ENCODE measurements at places on chromosomes 2 and 18.

GRCh38 chr18:62898359-62898758 is 183.0 kb downstream of the PHLPP1 start:
- no peak for DNase-seq

DNA sequence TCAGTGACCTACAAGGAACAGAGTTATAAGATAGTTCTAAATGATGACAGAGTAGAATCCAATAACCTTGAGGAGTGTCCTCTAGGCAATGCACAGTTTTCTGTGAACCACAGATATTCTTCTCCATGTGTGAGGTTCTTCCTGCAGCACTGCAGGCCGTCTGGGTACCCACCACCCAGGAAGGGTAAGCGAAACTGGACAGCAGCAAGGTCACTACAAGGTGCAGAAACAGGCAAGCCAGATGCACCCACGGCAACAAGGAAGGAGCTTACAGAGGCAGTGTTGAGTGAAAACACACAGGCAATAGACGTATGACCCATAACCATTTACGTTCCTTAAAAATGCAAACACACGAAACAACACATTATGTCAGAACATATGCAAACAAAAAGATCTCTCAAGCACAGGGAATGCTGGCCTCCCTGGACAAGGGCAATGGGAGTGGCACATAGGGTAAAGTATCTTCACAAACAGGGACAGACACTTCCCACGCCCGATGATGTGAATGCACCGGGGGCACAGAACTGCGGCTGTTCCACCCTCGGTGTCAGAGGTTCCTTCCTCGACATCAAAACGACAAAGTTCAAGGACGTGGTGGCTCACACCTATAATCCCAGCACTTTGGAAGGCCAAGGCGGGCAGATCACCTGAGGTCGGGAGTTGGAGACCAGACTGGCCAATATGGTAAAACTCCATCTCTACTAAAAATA is 84.1 kb downstream of the NDUFA10 start:
- no peak for DNase-seq

DNA sequence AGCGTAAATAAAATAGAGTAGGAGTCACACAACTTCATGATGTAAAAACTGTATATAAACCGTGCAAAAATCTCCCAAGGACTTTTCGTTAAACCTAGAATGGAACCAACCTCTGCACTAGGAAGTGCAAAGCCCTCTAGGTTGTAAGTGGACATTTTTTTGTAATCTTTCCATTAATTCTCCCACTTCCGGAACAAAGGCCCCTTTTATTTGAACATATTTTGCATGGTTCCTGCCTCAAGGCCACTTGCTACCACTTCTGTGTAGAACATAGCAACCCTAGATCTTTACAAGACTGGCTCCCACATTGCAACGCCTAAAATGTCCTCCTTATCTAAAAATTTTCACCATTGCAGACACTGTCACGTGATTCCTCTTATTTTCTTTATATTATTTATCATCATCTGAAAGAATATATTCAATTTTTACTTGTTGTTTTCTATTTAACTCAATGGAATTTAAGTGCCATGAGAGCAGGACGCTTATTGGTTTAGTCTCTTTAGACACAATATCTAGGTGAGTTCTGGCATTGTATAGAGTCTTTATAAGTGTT is 249.6 kb upstream of the TMEFF2 start:
- DNase-seq = no peak

- no peak for DNase-seq
Measured at GRCh38 chr18:50711386-50711785, 108.4 kb downstream of the MRO start.
